ENCODE measurements at places on chromosomes 12 and 14.

DNA sequence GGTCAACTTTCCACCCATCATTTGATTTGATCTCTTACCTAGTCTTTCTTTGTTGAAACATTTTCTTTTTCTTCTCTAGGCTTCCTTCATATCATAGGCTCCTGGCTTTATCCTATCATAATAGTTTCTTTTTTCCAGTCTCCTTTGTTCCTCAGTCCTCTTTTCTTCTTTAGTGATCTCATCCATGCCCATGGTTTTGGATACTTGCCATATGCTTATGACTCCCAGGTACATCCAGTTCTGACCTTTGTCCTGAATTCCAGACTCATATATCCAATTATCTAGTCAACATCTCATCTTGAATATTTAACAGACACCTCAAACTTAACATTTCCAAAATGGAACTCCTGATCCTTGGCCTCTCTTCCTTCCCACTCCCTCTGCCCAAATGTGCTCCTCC, 36.1 kb upstream of the KRAS start:
- DNase-seq = no peak

GRCh38 chr14:74539503-74539902, 45.9 kb downstream of the ISCA2 start:
- no peak for DNase-seq

DNA sequence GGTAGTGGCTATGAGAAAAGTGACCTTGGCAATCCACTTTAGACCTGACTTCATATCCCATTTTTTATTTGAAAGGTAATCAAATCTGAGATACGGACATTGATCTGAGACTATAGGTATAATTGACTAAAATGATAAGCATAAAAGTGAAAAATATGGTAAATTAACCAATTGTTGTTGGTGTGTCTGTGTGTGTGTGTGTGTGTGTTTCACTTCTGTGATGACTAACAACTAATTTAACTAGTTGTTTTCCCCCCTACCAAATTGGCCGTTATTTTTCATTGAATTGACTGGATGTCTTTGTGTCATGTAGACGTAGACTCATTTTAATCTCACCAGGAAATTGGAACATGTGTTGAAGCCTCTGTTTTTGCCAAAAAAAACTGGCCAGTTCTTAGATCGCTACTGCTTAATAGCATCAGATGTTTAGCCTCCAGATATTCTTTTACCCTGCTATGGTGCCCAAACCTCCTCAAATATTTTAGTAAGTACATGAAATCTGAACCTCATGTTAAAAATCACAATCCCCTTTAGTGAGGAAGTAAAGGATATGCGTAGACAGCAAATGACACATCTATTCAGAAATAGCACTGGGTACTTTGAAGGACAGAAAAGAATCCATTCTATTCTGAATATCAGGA, 395.0 kb downstream of the EGLN3 start:
- no peak for DNase-seq

DNA sequence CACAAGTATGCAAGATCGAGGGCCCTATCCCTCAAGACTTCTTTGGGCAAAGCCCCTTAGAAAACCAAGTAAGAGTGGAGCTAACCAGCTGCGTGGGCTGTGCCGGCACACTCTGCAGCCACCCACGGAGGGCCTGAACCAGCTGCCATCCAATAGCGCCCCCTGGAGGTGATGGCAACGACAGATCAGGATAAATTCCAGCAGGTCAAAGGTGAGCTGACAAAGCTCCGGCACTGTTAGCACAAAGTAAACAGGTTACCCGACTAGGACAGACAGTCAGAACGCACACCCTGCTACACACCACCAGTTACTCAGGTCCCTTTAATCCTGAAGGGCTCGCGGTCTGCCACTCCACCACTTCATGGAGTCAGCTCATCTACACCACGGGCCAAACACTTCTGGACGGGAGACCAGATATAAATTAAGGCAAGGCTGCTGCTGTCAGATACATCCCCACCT, 4.9 kb downstream of the ZBTB39 start:
- peak; percentile 6 for DNase-seq

DNA sequence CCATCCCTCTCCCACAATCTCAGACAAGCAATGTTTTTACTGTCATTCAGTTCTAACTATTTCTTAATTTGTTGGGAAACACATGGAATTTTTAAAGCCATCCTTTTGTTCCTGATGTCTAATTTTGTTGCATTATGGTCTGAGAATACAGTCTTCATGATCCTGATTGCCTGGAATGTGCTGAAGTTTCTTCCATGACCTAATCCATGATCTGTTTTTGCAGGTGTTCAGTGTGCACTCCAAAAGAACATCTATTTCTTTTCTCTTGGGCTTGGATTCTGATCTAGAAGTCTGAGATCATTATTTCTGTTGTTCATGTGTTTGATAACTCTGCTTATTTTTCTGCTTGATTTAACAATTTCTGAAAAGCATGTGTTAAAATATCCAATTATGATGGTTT, 43.2 kb upstream of the PHC1 start:
- no peak for DNase-seq

DNA sequence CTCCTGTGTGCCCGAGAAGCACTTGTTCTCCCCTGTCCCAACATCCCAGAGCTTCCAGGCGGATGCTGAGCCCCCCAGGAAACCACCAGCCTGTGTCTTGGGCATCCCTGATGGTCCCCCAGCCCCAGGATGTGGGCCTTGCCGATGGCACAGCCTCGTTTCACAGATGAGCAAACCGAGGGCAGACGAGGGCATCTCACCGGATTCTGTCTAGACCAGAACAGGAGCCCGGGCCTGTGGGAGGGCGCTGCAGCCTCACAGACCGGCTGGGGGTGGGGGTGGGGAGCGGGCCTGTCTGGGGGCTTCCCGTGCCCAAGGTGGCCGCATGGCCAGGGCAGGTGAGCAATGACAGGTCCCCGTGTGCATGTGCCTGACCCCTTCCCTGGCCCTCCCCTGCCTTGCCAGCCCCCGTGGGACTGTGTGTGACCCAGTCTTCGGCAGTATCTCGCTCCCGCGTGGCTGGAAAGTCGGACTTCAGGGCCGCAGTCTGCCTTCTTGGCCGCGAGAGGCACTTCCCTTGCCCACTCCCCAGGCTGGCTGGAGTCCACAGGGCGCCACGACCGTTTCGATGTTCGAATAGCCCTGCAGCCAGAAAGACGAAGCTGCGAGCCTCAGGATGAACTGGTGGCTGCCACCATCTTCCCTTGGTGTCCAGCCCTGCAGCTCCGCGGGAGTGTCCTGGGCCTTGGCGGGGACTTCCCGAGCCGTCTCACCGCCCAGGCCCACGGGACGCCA, 8.9 kb downstream of the RFLNA start:
- DNase-seq = no peak

DNA sequence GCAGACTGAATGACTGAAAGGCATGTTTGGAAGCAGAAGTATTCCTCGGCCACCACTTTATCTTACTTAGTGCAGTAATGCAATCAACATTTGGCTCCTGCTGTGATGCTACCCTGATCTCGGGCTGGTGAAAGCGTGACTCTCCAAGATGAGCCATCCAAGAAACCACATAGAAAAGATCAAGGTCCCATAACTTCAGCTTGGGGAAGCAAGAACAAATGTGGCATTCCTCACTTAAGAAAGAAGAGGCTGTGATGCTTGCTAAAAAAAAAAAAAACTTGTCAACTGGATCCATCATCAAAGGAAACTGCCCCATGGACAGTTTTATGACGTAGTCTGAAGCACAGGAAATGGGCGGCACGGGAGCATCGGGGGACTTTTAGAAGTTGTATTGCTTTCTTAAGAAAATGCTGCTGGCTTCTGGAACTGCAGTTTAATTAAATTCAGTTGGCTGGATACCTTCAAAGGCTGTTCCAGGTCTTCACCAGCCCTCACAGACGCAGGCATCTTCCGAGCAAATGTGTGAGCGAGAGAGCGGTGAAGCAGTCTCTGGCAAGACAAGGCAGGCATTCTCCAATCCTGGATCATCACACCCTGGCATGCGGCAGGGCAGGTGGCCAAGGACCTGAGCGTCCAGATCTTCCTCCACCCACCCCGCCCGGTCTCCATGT, 38.2 kb upstream of the MAP1LC3B2 start:
- DNase-seq = no peak

- no peak for DNase-seq
Measured at GRCh38 chr12:58363971-58364370, 422.6 kb downstream of the ATP23 start.

- peak; percentile 26 for DNase-seq
Measured at GRCh38 chr12:2248901-2249381, 196.2 kb downstream of the CACNA1C start.

DNA sequence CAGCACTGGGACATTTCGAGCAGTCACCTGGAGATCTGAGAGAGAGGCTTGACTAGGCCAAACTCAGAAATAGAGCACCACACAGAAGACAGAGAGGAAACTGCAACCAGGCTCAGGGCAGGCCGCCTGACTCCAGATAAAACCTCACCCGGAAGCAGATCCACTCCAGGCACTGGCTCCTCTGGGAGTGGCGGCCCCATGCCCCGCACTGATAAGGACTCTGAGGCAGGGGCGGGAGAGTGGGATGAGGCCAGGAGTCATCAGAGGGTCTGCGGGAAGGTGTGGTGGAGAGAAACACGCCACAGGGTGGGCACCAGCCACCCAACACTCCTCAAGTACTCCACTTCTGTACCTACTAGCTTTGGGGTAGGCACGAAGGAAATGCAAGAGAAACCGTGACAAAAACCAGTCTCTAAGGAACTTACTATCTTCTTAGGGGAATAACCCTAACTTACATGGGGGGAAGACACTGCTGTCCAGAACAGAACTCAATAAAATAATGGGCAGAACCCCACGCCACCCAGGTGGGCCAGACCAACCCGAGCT, 71.3 kb downstream of the CHGA start:
- no peak for DNase-seq

GRCh38 chr14:40758076-40758475, 848.6 kb upstream of the LRFN5 start:
- no peak for DNase-seq

DNA sequence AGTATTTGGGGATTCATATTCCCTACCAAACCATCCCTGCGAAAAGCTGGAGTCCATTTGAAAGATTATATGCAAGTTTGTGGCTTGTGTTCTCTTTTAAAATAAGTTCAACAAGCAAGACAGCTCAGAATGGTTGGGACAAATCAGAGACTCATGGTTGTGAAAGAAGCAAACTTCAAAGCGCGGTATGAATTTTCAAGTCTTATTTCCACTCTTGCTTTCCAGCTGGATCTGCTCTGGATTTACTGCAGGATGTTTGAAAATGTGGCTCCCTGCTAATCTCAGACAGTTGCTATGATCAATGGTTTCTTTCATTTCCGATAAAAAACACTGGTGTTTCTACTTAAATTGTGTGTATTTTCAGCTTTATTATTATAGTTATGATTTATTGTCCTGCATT, 477.5 kb downstream of the RAD51B start:
- DNase-seq = no peak

DNA sequence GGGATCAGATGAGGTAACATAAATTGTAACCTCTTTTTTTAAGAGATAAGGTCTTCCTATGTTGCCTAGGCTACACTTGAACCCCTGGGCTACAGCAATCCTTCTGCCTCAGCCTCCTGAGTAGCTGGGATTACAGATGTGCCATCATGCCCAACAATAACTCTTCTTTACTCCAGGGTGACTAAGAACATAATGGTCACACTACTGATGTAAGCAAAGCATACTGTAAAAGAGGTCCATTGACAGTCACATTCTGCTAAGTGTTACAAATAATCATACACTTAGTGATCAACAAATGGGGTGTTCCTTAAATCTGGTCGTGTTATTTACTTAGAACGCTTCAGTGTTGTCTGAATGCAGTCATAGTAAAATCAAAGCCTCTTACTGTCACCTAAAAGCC, 68.9 kb downstream of the EPS8 start:
- no peak for DNase-seq

Measured in NCI-H2171 treated with DMSO at 0.1 percent for 48 hours (cell line).